A549 treated with dexamethasone at 1 μM for 4 hours (cell line): ENCODE measurements at places on chromosomes 12 and 14. TPM values are rescaled to one million over a fixed set of nuclear protein-coding genes. Genes with fewer than 3 reads are reported as not detected.

The PYM1 gene
- 38.8 to 45.9 TPM (median 41.1 TPM) in 5 replicates for total RNA-seq

The BCL11B gene
- total RNA-seq = 0.29 to 0.59 TPM (median 0.47 TPM) in 5 replicates

The TAS2R13 gene
- not detected in 5 replicates for total RNA-seq

The COX8C gene
- not detected in 5 replicates for total RNA-seq
